ENCODE measurements at places on chromosomes 16 and 17.

DNA sequence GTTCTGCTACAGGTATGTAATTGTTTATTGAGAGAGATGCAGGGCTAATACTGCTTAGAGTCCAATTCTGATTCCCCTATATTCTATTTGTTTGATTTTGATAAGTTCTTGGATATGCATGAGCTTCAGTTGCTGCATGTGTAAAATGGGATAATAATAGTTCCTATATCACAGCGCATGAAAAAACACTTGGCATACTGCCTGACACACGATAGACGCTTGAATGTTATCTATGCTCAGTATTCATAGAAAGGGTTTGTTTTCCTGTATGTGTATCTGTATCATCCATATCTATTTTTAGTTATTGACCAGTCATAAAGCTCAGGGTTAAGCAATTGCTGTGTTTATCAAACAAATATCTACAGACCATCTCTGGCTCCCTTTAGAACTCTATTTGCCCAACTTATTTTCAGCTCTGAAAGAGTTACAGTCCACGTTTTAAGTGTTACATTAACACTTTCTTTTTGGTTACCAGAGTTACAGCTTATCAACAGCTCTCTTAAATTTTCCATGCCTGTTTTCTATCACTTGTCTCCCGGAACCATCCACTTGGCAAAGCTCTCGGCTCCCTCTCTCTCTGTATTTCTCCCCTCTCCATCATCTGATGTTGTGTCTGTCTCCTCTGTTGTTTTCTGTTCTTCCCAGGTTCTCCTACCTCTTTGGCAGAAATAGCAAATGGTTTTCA, 334.8 kb downstream of the CBLN1 start:
- DNase-seq: no peak

- no peak for DNase-seq
Measured at GRCh38 chr17:80984749-80985148, 6.9 kb upstream of the CHMP6 start.

GRCh38 chr17:69818467-69818866, 256.6 kb upstream of the KCNJ16 start:
- no peak for DNase-seq

DNA sequence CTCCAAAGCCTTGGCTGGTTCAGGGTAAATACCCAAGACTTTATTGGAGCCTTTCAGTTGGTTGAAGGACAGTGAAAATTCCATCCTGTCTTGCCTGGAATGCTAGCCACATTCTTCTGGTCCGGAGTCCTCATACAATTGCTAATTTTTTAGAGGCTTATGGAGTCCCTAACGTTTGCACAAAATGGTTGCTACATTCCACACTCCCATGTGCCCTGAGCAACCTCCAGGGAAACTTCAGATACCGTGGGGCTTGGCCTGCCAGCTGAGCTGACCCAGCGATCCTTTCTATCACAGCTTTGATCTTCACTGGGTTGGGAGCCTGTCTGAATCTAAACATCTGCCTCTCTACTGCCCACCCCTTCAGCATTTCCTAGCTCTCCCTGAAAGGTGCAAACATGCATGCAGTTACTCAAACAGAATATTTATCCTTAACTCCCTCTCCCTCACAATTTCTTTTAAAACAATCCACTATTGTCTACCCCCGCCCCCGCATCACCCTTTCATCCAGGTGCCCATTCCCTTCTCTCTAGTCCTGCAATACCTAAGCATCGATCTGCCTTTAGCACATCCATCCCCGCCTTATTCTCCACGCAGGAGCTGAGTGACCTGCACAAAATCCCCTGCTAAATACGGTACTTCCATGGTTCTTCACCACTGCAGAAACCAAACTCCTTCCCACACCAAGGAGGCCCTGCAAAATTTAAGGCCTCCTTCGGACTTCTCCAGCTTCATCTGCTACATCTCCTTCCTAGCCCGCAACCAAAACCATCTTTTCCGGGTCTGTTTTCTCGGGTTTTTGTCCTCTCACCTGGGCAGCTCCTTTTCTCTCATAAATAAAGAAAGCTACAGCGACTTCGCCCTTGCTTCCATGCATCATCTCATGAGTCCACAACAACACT, 810 bp upstream of the GAN start:
- DNase-seq: no peak

DNA sequence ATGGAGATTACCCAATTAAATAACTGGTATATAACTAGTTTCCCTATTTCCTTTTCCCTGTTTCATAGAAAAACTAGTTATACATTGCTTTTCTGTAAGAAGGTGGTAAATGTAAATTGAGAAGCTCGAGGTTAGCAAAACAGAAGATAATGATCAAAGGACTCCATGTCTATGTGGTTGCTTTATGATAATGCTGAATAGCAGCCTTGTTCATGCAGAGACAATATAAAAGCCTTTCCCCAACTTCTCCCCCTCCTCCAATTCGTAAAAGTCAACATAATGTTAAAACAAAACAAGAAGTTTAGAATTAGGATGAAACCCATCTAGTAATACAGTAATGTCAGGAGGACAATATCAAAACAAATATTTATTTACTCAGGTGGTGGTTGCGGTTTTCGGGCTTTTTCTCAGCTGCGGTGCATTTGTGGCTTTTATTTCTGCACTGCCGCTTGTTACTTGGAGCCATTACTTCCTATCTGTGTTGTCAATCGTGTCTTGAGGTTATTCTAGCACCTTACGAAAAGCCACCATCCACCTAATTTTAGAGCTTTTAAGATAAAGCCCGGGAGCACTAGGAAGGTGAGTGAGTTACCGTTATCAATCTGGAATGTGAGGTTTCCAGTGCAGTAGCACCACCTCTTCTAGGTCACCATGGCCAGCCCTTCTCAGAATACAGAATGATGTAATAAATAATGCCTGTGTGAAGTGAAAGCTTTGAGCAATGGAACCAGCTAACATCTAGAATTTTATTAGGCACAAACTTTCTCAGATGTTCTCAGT, 297.5 kb downstream of the CDH13 start:
- peak; percentile 28 for DNase-seq

- no peak for DNase-seq
Measured at GRCh38 chr17:81251094-81251708, 12.1 kb downstream of the NDUFAF8 start.

DNA sequence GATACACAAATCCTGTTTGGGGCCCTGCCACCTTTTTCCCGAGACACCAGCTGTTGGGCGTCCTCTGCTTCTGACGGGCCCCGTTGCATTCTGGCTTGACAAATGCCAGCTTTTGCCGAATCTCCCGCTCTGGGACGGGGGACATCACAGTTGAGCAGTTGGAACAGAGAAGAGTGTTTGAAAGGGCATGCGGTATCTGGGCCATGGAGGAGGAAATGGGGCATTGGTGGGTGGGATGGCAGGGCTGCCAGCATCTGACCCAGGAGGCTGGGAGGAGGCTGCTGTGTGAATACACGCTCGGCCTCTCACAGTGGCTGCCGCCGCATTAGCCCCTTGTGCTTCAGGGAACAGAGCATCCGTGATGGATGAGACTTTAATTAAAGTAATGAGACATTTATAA, 184.3 kb upstream of the TNRC6C start:
- no peak for DNase-seq

GRCh38 chr16:13909872-13910303, 10.1 kb upstream of the ERCC4 start:
- no peak for DNase-seq

- DNase-seq: no peak
Measured at GRCh38 chr16:5065326-5065725, 430 bp downstream of the C16orf89 start.

DNA sequence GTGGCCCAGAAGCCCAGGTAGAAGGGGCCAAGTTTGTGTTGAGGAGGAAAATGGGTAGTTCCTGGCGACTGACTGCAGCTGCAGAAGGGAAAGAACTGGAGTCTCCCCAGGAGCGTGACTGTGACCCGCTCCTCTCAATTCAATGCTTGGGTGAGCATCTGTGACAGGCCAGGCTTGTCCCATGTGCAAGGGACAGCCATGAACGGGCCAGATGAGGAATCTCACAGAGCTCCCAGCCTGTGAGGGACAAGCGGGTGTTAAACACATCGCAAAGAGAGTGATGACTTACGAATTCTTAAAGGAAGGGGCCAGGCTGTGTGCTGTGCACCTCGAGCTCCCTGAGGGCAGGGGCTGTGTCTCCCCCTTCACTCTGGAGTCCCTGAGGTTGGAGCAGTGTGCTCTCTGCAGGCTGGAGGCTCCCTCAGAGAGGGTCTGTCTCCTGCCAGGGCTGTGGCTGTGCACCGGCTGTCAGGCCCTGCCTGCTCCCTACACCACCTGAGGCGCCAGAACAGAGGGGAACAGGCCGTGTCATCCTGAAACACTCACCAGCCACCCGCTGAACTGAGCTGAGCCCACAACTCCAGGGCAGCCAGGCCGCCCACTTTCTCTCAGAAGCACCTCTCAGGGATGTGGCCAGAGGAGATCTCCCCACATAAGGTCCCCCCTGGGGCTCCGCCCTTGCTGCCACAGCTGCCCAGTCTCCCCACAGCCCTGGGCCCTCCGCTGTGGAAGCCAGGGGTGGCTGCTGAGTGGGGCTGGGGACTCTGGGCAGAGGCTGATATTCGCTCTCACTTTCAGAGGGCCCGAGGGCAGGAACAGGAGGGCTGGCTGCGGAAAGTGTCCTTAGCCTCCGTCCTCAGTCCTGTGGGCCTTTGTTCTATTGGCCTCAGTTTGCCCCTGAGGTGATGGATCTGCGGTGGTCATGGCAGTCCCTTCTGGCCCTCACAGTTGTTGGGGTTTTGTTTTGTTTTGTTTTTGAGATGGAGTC, 25.7 kb upstream of the NXPH3 start:
- DNase-seq: no peak

- DNase-seq: no peak
Measured at GRCh38 chr17:34366529-34367107, 3.6 kb upstream of the CCL1 start.

Data from activated T-helper 2 cell treated with anti-CD3 and anti-CD28 coated beads, Interferon-gamma antibody, Interleukin-2, Interleukin-4, amounts not matched to agents 10 μg/mL and 5 μg/mL and 100 μg/mL, durations not matched to agents 14 hours and 24 hours and 36 hours (primary cell).